HL-60 (cell line): ENCODE measurements at places on chromosomes 2 and 18.

DNA sequence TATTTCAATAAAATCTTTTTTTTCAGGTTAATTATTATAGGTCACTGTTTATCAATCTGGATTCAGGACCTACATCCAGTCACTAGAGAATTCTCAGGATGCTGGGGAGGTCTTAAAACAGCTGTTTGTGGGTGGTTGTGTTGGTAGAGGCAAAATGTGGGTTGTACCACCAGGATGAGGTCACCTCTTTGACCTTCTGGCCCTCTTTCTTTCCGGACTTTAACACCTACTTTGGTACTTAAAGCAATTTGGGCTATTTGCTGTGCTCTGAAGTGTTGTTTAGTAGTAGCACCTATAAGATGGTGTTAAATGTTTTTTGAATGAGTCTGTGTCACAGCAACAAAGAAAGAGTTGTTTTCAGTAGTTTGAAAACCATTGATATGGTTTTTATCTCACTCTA, 14.6 kb downstream of the EML4 start:
- no peak for DNase-seq

GRCh38 chr18:24964216-24964615, 387.8 kb downstream of the ZNF521 start:
- DNase-seq: peak; percentile 28

- DNase-seq: no peak
These were observed 96.5 kb downstream of the KCNE4 start for GRCh38 chr2:223148516-223148915.

DNA sequence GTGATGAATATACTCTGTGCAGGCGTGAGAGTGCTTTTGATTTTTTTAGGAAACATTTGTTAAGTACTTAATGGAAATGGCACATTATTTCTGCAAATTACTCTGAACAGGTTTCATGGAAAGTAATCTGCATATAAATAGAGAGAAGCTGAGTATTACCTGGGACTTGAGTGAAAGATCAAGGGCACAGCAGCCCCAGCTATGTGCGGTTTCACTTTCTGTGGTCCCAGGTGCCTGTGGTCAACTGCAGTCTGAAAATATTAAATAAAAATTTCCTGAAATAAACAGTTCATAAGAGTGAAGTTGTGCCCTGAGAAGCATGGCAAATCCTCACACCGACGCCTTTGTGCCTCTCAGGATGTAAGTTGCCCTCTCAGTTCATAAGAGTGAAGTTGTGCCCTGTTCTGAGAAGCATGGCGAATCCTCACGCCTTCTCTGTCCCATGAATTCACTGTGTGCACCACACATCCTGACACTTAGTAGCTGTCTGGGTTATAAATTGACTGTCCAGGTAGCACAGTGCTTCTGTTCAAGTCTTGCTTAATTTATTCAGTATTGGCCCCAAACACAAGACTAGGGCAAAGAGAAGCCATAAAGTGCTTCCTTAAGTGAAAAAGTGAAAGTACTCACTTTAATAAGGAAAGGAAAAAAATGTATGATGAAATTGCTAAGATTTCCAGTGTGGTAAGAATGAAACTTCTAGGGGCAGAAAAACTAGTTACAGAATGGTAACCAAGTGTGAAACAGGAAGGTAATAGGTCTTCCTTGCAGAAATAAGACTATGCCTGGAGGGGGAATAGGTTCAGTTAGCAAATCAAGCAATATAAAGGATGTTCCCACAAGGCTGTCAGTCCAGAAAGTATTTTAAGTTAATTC, 4.3 kb upstream of the SNTG2 start:
- no peak for DNase-seq

GRCh38 chr2:96945014-96945413, 41.4 kb downstream of the FAM178B start:
- DNase-seq: no peak

- DNase-seq: no peak
These were observed 27.6 kb upstream of the CDC42EP3 start for GRCh38 chr2:37698931-37699481.

- peak; percentile 56 for DNase-seq
These were observed 25.5 kb upstream of the IHH start for GRCh38 chr2:219086196-219086595.

GRCh38 chr2:1051075-1051474, 100.4 kb downstream of the SNTG2 start:
- DNase-seq: no peak

GRCh38 chr2:184620367-184620766, 22.0 kb downstream of the ZNF804A start:
- DNase-seq: no peak

GRCh38 chr2:127155947-127156346, 49.0 kb upstream of the BIN1 start:
- DNase-seq: no peak

- no peak for DNase-seq
These were observed 152.3 kb downstream of the ANTXR1 start for GRCh38 chr2:69165091-69165880.
